ENCODE measurements at places on chromosomes 1 and 21. TPM values are rescaled to one million over a fixed set of nuclear protein-coding genes. Genes with fewer than 3 reads are reported as not detected.
A peak's percentile ranks its signal among the peaks of the same experiment; 100 is the strongest.

LCE1A gene
- not detected for total RNA-seq

SAMD11 gene
- total RNA-seq: 30.1 TPM

GRCh38 chr1:218673170-218673569 is 328.0 kb downstream of the TGFB2 start:
- no peak overlapping the region for H3K27ac ChIP-seq
- no peak overlapping the region for H3K4me3 ChIP-seq
- no peaks in the 10 kb centered on the region for H3K4me1 ChIP-seq

GRCh38 chr21:33412832-33413519 is 9.8 kb downstream of the IFNGR2 start:
- H3K27ac ChIP-seq: no peak overlapping the region
- DNase-seq: peak; percentile 42
- no peaks in the 10 kb centered on the region for H3K27me3 ChIP-seq
- H3K4me1 ChIP-seq: no peaks in the 10 kb centered on the region
- peaks cover 5% of the 10 kb centered on the region for H3K36me3 ChIP-seq

DNA sequence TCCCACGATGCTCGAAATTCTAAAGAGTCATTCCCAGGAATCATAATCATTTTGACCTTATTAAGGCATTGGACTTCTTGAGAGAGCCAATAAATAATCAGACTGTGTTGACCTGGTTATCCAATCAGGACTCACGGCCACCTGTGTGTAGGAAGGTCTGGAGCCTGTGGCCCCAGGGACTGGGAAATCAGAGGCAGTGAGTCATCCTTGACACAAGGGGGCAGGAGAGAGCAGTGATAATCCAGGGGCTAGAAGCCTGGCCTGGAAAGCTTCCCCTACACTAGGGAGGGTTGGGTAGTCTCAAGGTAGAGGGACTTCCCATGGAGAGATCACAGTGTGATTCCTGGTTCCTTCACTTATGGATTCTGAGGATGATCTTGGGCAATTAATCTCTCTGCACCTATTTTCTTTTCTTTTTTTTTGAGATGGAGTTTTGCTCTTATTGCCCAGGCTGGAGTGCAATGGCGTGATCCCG is 4.7 kb downstream of the MR1 start:
- H3K27ac ChIP-seq: no peak overlapping the region
- H3K4me3 ChIP-seq: no peak overlapping the region
- no peaks in the 10 kb centered on the region for H3K27me3 ChIP-seq
- H3K4me1 ChIP-seq: peaks cover 3% of the 10 kb centered on the region
- DNase-seq: no peak
- H3K36me3 ChIP-seq: no peaks in the 10 kb centered on the region

CFHR3 gene
- 1.2 TPM for total RNA-seq
